ENCODE measurements at places on chromosomes 2 and 18.
A peak's percentile ranks its signal among the peaks of the same experiment; 100 is the strongest.

- DNase-seq: peak; percentile 1
Measured at GRCh38 chr2:950080-950966, at the start of gene SNTG2. Gene SNTG2 (plus strand): TSS chr2:950849. CDS start chr2:950997, 148 bp downstream.

DNA sequence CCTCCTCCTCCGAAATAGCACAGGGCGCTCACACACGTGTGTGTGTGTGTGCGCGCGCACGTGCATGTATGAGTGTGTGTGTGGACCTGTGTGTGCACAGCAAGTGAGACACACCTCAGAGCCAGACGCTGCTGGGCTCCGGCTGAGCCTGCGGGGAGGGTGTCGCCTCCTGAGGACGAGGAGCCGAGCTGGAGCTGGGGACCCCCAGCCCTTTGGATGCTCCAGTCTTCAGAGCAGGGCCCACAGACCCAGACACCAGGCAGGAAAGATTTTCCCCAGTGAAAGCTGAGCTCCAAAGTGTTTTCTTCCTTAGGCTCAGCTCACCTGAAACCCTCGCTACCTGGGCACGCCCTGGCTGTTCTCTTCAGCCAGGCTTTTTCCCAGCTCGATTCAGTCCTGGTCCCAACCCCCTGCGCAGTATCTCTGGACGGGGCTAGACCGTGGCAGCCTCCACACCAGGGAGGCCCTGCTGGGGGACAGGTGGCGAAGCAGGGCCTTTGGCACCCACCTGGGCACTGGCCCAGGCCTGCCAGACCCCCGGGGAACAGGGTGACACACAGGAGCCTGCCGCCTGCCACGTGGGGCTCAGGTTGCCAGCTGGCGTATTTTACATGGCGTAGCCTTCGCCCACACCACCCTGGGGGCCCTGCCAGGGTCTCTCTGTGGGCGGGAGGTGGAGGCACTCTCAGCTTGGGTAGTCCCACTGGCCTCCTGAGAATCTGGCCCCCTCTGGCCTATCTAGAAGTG, 36.2 kb downstream of the PDIA6 start:
- no peak for DNase-seq

GRCh38 chr18:42901161-42901560, 214.3 kb downstream of the RIT2 start:
- DNase-seq: no peak

- DNase-seq: no peak
Measured at GRCh38 chr2:71078624-71079023, 10.2 kb downstream of the NAGK start.

- no peak for DNase-seq
Measured at GRCh38 chr18:60943297-60943696, 389.9 kb upstream of the CDH20 start.

GRCh38 chr2:231461516-231461971, 2.7 kb downstream of the NCL start:
- DNase-seq: no peak

DNA sequence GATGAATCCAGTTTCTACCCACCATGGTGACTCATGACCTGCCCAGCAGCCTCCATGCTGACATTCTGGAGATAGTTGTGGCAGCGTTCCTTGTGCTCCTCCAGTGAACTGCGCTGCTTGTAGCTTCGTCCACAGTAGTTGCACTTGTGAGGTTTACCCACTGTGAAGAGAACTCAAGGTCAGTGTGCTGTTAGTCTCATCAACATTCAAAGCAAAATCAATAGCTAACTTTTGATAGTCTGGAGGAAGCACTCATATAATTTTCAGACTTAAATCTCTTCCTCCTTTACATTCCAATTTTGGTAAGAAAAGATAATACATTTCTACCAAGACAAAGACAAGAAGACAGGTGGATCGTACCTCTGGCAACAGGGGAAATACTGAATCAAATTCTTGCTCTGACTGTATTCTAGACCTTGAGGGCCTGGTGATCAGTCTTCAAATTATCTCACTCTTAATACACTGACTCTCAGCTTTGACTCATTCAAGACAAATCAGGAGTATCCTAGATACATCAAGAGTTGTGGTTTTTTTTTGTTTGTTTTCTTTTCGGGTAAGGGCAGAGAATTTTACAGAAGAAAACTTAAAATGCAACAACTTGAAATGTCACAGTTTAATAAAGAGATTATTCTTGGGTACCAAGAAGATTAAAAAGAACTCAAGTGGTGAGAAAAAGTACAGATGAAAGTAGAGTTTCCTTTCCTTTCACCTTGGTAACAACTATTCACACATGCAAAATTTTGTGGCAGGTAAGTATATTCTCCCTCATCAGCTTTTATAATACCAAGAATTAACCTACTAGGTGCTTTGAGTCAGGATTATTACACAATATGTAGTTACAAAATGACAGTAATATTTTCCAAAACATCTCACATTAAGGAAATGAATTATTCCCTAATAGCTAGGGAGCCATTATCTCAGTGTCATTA, 129.2 kb downstream of the IKZF2 start:
- no peak for DNase-seq

GRCh38 chr18:59416818-59417217, 57.8 kb upstream of the LMAN1 start:
- no peak for DNase-seq

Measured in erythroblast (primary cell).